ENCODE measurements at places on chromosomes 6 and 20.

DNA sequence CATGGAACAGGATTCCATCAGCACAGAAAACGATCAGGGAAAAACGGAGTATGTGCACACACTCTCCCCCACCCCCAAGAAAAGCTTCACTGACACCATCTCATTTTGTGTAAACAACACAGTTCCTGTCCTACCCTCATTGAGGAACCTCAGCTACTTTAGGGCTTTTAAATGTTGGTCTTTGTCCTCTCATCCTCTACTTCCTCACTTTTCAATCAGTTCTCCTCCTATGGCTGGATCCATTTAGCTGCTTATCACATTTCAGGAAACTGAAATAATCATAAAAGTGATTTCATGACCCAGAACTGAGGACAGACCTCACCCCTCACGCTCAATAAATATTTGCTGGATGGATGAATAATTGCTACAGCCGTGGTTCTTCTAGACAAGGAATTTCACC is 33.1 kb upstream of the PNRC1 start:
- no peak for DNase-seq

GRCh38 chr20:44688053-44688625 is 27.0 kb upstream of the CCN5 start:
- no peak for DNase-seq

DNA sequence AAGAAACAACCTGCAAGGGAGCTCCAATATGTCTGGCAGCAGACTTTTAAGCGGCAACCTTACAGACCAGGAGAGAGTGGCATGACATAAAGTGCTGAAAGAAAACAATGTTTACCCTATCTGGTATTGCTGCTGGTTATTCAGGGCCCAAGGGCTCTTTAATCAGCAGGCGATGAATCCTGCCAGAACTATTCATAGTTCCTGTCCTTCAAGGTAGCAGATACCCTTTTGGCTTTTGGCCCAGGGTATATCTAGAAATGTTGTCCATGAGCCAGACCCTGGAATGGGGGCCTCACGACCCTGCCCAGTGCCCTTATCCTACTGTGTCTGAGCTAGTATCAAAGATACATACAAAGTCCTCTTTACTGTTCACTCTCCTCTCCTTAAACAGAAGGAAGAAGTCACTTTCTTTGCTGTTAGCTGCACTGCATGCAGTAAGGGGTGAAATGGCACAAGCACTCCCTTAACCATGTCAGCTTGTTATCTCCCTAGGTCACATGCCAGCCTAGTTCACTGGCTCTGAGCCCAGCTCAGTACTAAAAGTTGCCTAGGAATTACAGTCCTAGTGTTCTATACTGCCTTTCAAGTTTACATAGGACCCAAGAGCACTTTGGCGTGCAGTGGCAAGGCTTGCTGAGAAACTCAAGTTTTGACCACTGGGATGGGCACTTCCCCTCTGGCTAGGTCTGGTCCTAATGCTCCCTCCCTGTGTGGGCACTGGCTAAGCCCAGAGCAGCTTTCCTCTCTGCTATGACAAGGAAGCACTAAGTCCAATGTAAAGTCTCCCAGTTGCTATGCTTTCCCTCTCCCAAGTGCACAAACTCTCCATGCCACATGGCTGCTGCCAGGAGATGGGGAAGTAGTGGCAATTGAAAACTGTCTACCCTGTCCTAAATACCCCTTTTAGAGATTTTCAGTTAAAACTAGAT is 122.0 kb downstream of the HTR1B start:
- no peak for DNase-seq

DNA sequence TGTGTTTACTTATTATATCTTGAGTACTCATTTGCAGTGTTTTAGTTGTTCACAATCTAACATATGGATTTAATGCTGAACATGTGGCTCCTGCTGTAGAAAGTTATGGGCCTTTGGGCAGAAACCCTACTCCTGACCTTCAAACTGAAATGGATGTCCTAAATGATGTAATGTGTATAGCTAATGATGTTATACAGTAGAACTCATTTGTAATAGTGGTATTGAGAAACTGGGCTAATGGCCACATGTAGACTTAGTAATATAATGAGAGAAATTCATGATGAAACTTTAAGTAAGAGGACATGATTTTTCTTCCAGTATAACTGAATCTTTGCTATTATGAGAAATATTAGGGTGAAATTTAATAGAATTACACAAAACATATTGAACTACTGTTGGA is 121.3 kb upstream of the PTPRK start:
- no peak for DNase-seq

- DNase-seq: no peak
Measured at GRCh38 chr20:53148771-53149147, 176.6 kb downstream of the TSHZ2 start.

DNA sequence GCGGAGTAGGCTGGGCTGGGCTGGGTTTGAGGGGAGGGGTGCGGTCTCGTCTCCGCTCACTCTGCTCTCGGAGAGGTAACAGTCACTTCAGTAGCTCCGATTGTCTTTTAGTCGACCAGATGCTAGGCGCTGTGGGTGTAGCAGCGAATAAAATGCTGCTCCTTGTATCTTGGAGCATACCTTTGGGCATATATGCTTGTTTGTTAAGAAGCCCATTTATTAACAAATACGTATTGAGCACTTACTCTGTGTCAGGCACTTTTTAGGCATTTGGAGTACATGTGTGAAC is 545 bp downstream of the ACTR5 start:
- no peak for DNase-seq

GRCh38 chr6:132513831-132514545 is 1.1 kb upstream of the STX7 start:
- DNase-seq: no peak

DNA sequence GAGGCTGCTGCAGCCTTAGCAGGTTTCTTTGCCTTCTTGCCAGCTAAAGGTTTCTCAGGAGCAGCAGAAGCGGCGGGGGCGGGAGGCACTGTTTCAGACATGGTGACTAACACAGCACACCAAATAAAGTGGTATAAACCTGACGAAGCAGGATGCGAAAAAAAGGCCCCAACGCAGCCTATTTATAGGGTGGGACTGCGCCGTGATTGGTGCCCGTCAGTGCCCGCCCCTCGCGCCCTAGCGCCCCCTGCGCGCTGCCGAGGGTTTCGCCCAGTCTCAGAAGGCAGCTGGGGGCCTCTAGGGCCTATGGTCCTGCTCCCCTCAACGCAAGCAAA is 55.0 kb downstream of the TRIM38 start:
- DNase-seq: no peak

DNA sequence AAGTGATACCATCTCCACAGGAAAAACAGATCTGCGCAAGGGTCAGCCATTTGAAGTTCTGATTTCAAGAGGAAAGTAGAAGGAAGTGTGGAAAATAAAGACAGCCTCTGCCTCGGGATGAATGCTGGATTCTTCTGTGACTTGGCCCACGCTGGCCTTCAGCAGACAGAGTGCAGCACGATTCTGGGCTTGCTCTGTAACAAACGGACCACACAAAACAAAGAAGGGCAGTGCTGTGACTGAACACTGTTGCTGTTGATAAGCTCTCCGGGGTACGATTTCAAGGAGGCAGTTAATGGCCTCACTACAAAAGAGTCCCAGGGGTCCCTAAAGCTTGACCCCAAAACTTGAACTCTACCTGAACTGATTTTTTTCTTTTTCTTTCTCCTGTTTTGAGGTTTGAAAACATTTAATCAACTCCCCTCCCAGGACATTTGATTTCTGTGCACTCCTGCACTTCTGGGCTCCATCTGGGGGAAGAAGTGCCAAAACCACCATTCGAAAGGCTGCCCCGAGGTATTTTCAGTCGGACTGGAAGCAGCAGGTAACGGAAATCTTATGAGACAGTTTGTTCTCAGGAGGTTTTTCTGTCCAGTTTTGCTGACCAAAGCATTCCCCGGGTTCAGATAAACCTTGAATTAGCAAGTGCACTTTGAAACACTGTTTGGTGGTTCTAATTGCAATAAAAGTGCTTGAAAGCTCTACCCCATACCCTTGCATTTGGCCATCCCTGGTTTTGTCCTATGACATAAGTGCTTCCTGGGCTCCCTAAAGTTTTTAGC is 189.6 kb downstream of the MYLK4 start:
- no peak for DNase-seq

DNA sequence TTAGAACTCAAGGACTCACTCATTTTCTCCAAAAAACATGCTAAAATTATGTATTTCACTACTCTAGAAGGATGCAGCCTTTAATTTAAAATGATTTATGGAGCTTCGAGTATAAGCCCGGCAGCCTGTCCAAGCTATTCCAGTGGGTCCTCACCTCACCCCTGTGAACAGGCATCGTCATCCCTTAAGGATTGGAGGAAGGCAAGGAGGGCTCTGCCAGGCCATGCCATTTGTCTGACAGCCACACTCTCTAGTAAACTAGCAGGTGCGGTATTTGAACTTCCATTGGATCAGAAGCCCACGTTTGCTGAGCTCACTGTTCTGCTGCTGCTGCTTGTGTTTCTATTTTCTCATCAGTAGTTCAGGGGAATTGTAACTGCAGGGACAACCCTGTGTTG is 39.8 kb upstream of the NAA20 start:
- DNase-seq: peak; percentile 50

DNA sequence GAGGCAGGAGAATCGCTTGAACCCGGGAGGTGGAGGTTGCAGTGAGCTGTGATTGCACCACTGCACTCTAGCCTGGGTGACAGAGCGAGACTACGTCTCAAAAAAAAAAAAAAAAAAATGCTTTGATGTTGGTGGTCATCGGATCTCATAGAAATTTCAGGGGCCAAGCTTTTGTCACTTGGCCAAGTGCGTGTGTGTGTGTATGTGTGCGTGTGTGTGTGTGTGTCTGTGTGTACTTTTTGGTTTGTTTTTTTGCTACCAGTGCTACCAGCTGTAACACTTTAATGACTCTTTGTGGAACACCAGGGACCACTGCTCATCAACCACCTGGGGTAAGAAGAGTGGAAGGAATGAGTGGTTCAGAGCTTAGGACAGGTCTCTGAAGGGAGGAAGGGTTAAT is 49.7 kb downstream of the TRAF3IP2 start:
- no peak for DNase-seq

- no peak for DNase-seq
Measured at GRCh38 chr6:7216941-7217621, 95.9 kb downstream of the SSR1 start.
